Omental fat pad (tissue), 4 donors: ENCODE measurements at places on chromosomes 1 and 21. TPM values are rescaled to one million over a fixed set of nuclear protein-coding genes. Genes with fewer than 3 reads are reported as not detected.

TACSTD2 gene
- total RNA-seq: 0.96 TPM

DNA sequence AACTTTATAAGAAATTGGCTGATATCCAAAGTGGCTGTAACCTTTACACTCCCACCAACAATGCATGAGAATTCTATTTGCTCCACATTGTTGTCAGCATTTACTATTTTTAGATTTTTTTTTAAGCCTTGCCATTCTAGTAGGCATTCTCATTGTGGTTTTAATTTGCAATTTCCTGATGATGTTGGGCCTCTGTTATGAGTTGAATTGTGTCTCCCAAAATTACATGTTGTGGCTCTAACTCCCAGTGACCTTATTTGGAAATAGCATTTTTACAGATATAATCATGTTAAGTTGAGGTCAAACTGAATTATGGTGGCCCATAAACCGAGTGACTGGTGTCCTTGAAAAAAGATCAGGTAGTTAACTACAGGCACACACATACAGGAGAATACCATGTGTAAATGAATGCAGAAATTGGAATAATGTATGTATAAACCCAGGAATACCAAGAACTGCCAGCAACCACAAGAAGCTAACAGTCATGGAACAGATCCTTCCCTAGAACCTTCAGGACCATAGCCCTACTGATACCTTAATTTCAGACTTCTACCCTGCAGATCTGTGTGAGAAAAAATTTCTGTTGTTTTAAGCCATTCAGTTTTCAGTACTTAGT, 348.8 kb upstream of the DAB1 start:
- no peak for DNase-seq

GRCh38 chr21:41744028-41744930, 22.6 kb downstream of the RIPK4 start:
- no peak for DNase-seq

DNA sequence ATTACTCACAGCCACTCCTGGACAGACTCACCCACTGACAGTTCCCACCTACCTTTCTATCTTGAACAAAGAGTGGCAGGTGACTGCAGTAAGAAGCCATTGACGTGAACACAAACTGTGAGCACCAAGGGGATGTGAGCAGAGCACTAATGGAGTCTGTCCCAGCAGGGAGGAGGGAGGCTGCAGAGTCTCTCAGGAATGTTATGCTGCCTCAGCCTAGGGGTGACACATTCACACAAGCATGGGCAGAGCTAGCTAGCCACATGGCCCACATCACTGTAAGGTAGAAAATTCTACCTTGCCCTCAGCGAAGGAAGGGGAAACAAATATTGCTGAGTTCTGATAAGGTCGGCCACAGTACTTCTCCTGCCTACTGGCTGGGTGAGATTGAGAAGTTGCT, 56.8 kb upstream of the PTGFRN start:
- DNase-seq: no peak

GRCh38 chr1:238672262-238672661, 714.1 kb upstream of the CHRM3 start:
- DNase-seq: no peak
